ENCODE measurements at places on chromosomes 12 and 14.

DNA sequence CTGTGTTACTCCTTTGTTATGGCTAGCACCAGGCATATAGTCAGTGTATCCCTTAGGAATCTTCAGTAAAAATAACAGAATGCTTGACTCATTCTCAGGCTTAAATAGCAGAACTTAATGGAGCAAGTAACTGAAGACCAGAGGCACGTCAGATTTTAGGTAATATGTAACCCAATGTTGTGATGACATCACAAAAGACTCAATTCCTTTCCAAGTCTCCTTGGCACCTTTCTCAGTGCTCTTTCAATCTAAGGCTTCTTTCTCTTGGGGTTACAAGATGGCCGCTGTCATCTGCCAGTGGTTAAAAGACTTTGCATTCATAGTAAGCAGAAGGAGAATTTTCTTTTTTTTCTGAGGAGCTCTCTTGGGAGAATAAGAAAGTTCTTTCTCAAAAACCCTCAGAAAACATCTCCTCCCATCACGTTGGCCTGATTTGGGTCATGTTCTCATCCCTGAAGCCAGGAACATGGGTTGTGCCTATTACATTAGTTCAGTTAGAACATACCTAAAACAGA lies 33.4 kb upstream of the DCN start:
- no peak for DNase-seq

DNA sequence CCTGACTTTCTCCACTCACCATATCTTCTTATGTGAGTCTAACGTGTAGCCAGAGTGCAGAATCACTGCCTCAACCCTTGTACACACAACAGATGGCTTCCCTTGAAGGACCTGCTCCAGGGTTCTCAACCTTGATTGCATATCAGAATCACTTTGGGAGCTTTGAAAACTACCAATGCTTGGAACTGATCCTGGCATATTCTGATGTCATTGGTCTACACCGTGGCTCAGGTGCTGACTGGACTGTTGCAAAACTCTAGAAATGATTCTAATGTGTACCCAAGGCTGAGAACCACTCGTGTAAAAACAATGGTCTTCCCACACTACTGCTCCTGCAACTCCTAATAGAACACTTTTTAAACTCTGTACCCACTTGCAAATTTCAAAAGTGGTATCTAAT lies 18.5 kb downstream of the TMEM132D start:
- DNase-seq, result no peak

DNA sequence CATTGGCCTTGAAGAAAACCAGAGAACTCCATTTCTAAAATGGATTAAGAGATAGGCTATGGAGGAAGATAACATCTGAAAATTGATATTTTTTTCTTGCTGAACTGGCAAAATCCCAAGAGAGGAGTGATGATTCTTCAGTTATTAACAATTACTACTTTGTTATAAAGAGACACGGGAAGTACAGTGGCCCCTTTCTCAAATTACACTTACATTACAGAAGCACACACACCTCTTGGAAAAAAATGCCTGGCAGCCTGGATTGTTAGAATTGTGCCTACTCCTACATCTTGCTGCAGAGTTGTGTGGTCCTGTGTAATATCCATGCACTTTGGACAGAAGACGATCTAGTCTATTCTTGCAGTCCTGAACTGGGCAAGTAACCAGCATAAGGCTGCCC lies 71.7 kb downstream of the TGFB3 start:
- no peak for DNase-seq

GRCh38 chr14:92426237-92426636 lies 87.3 kb upstream of the RIN3 start:
- no peak for DNase-seq

DNA sequence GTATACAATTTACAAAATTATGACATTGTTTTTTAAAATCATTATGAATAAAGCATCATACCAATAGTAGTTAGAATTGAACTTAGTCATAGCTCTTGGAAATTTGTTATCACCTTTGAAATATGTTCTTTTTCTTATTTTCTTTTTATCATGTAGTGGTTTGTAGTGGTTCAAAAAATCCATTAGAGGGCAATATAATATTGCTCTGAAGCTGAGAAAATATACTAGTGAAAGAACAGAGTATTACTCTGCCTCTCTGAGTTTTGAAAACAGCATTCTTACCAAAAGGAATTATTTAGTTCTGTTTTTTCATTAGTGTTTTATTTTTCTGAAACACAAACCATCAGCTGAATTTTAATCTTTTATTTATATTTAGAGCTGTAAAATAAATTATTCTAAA lies 76.2 kb downstream of the PDZRN4 start:
- no peak for DNase-seq

DNA sequence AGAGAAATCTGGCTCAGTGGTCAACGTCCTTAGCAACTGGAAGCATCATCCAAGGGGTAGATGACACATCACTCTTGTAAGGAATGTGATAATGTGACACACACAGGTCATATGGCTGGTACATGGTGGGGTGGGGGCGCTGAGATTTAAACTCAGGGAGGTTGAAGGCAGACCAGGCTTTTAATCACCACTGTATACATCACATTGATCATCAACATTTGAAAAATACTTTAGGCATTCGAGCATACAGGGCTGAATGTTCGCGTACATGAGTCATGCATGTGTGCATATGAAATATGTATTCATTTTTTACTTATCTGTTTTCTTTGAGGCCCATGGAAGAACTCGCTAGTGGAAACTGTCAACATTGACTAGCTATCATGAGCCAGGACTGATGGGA lies 976.4 kb downstream of the VRK1 start:
- DNase-seq, result no peak
